ENCODE measurements at places on chromosomes 3 and 15.

DNA sequence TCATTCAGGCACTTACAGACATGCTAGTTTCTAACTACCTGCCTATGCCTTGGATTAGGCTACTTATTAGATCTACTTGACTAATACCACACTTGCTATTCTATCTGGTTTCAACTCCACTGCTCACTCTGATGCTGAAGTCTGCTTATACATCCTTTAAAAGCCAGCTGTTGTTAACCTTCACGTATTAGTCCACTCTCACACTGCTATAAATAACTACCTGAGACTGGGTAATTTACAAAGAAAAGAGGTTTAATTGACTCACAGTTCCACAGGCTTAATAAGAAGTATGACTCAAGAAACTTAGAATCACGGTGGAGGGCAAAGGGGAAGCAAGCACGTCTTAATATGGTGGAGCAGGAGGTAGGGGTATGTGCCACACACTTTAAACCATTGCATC is 47.7 kb upstream of the ANKRD28 start:
- DNase-seq = no peak
- no peaks in the 10 kb centered on the region for H3K27me3 ChIP-seq
- H3K36me3 ChIP-seq = no peaks in the 10 kb centered on the region
- H3K4me1 ChIP-seq = no peaks in the 10 kb centered on the region

DNA sequence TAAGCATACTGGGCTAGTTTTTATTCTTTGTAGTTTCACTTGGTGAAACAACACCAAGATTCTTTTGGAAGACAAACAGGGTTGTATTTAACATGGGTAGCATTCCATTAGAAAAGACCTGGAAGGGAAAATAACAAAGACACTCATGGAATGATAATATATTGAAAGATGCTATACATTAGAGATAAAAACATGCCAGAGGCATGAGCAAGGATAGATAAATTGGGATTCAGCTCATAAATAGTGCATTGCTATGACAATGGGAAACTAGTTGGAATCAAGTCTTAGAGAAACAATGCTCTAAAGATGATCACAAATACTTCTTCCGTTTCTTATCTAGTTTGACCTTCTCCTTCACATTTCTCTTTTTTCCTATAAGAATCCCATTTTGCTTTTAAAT is 677.4 kb downstream of the ZNF385D start:
- no peak overlapping the region for H3K27ac ChIP-seq
- no peaks in the 10 kb centered on the region for H3K27me3 ChIP-seq

- DNase-seq = no peak
- no peaks in the 10 kb centered on the region for H3K36me3 ChIP-seq
- no peak overlapping the region for H3K4me3 ChIP-seq
- H3K27me3 ChIP-seq = no peaks in the 10 kb centered on the region
These were observed 7.4 kb upstream of the CAPN7 start for GRCh38 chr3:15198686-15199085.

DNA sequence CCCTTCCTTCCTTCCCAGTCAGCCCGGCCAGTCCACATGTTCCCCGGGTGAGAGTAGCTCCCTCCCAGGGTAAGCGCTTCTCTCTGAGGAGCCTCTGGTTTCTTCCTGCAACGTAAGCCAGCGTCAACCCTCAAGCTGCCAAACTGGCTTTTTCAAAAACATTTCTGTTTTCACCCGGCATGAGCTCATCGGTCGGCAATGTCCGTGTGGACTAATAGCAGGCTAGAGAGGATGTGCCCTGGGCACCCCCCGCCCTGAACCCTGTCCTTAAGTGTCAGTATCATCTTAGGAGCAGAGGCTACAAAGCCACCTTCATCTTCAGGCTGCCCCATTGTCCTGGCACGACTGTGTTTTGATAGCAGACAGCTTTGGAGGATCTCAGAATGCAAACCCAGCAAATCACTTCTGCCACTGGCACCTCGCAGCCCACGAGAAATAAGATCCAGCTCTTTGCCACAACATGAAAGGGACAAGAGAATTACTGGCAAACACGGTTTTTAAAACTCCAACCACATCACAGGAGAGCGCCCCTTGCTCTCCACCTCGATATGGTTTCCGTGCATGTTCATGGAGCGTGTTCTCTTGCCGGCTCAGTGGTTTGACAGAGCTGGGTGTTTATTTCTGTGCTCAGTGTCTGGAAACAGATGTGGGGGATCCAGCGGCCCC is 9.9 kb downstream of the ALDH1A3 start:
- no peak overlapping the region for H3K4me3 ChIP-seq
- peak; percentile 67 for DNase-seq
- peaks cover 26% of the 10 kb centered on the region for H3K27me3 ChIP-seq
- no peaks in the 10 kb centered on the region for H3K36me3 ChIP-seq
- H3K4me1 ChIP-seq = peaks cover 5% of the 10 kb centered on the region
- H3K27ac ChIP-seq = no peak overlapping the region

- no peak overlapping the region for H3K4me3 ChIP-seq
- DNase-seq = no peak
- H3K27ac ChIP-seq = no peak overlapping the region
- H3K36me3 ChIP-seq = no peaks in the 10 kb centered on the region
- H3K4me1 ChIP-seq = no peaks in the 10 kb centered on the region
These were observed 856.8 kb downstream of the OTOL1 start for GRCh38 chr3:162353414-162353813.

- no peak overlapping the region for H3K27ac ChIP-seq
- no peaks in the 10 kb centered on the region for H3K27me3 ChIP-seq
- peaks cover 18% of the 10 kb centered on the region for H3K36me3 ChIP-seq
These were observed 133.9 kb upstream of the LRRFIP2 start for GRCh38 chr3:37308247-37308646.

Data from upper lobe of right lung (tissue), 1 donor.